ENCODE measurements at places on chromosomes 1 and 21.

DNA sequence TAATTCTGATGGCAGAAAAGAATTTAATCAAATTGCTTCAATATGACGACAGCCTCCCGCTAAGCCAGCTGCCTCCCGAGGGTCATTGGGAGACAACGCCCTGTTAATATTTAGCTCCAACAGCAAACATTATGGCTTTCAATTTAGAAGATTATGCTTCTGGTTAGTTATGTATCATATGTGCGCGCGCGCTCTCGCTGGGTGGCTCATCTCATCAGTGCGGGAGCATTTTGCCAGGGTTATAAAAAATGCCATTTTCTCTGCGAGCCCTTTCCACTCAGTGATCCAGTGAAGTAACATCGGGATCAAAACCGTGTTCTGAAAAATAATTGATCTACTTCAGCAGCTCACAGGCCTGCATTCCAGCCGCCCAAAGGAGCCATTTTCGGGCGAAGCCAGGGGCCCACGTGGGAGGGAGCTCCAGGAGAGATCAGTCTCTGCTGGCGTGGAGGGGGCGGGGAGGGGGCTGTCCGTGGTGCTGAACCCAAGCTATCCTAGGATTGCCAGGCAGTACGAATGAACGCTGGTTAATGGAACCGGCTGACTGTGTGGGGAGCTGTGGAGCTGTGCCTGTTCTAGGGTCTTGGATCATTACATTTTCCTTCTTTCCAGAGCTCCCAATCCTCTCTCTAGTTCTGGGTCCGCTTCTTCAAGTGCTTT, 219.1 kb upstream of the ZC3H12A start:
- DNase-seq, result no peak

- no peak for DNase-seq
Observed at GRCh38 chr21:31424058-31424457, 80.0 kb upstream of the TIAM1 start.

DNA sequence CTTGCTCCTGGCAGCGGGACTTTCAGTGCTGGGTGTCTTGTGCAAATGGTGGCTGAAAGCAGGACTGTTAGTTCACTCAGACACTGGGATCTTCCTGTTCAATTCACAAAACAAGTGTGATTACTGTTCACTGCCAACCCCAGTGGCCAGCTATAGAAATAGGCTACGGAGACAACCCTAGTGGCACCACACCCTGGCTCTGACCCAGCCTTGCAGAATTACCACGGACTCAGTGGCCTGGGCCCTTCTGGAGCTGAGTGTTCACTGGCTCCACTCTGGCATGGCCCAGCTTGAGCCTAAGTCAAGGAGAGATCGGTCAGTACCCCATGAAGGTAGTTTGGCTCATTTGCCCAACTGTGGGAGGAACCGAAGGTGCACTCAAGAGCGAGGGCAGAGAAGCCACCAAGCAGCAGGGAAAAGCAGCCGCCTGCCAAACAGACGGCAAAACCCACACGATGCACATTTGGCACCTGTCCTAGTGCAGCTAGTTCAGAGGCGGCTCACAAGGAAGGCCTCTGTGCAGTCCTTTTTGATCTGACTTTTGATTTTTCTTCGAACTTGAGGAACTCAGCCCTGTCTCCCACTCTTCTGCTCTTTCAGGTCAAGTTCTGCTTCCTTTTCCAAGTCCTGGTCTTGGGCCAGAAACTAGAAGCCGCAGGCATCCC, 5.9 kb downstream of the KIAA2013 start:
- no peak for DNase-seq

GRCh38 chr1:245500546-245500945, 345.8 kb downstream of the KIF26B start:
- no peak for DNase-seq

DNA sequence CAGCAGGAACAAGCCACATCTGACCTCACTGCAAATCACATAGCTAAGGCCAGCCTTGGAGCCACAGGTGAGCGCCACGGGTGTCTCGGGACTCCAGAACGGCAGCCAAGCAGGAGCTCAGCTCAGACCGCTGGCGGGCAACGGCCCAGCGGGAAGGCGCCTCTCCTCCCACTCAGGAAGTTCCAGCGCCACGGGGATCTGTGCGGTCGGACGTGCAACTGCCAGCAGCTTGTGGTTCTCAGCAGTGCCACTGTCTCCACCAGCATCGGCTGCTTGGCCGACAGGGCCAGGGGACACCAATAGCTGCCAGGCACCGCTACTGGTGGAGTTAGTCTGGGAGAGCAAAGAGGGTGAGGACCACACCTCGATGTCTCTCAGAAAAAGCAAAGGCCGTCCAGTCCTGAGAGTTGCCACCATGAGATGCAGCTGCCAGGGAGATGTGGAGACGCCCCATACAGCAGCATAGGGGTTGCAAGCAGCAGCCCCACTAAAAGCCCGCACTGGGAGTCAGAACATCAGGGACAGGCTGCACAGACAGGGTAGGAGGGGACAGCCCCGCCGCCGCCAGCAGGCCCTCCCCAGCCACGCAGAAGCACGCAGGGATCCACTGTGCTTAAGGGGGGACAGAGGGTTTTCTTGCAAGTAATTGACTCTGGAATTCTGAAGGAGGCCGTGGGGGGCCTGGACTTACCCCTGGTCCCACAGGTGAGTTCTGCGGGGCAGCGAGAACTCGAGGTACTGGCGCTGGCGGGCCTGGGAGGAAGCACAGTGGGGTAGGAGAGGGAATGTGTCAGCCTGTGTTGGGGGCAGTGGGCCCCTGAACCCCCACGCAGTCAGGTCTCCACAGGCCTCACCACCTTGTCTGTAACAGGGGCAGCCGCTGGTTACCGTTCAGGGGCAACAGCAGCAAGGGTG, 83.5 kb downstream of the NPHP4 start:
- no peak for DNase-seq

- no peak for DNase-seq
Observed at GRCh38 chr1:157652859-157653493, 47.6 kb downstream of the FCRL3 start.

DNA sequence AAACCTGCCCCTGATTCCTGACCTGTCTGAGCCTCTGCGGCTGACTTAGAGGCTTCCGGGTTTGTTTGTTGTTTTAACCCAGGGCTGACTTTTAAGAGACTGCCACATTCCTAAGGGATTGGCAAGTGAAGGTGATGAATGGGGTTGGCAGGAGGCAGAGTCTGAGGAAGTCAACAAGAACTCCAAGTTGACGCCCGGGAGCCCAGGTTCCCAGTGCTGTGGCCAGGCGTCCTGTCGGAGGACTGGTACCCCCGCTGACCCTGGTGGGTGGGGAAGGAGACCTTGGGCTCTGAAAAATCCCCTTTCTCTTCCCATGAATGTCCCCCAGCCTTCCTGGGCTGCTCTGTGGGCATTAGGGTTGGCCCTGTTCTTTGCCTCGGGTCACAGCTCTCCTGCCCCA, 19.7 kb upstream of the EPS8L3 start:
- no peak for DNase-seq

DNA sequence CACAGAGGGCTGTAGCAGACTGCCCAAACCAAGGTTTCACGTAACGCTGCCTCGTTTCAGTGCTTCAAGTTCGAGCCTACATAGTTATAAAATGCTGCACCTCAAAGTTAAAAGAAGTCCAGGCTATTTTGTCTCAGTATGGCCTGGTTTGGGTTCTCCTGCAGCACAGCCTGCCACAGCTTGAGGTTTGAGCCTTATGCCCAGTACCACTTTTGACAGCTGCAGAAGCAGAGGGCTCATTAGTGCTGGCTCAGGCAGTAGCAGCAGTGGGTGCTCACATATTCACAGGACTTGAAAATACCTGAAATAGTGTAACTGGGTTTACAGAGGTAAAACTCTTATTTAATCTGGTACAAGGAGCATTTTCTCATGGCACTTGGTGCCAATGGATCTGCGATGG, 15.3 kb downstream of the SPATA46 start:
- no peak for DNase-seq

DNA sequence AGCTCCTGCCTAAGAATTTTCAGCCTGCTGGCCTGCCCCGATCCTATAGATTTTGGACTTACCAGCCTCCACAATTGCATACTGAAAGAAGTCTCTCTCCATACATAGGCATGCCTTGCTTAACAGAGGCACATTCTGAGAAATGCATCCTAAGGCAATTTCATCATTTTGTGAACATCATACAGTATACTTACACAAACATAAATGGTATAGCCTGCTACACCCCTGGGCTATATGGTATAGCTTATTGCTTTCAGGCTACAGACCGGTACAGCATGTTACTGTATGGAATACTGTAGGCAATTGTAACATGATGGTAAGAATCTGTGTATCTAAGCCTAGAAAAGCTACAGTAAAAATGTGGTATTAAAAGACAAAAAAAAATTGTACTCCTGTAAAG, 174.7 kb downstream of the NRIP1 start:
- DNase-seq, result no peak

GRCh38 chr1:212451416-212452322, 18.9 kb downstream of the NENF start:
- DNase-seq, result no peak

DNA sequence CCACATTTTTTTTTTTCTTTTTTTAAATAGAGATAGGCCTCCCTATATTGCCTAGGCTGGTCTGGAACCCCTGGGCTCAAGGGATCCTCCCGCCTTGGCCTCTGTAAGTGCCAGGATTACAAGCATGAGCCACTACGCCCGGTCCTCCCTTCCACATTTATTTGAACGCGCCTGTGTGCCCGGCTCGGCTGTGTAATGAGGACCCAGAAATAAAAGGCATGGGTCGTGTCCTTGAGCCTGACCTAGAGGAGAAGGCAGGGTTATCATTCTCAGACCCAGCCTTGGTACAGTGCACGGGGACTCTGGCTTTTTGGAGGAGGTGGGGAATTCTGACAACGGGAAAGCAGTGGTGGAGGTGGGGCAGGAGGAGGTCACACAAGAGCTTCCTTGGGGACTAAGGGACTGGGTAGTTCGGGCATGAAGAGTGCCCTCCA, 841 bp downstream of the CENPF start:
- DNase-seq, result no peak

GRCh38 chr1:106836708-106837107, 219.8 kb upstream of the PRMT6 start:
- DNase-seq, result no peak

DNA sequence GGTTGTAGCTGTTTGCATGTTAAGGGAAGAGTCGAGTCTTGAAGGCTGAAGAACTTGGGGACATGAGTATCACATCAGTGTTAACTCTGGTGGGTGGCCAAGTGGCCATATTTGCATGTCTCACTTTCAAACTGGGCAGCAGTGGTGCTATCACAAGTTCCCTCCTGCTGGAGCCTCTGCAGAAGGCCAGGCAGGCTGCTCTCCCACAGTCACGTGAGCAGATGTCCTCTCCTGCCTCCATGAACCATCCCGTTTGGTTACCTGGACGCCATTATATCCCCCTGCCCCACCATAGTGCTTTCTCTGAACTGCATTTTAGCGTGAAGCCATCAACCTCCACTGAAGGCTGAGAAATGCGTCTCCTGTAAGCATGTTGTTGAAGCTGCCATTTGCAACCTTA, 205.1 kb upstream of the LMO4 start:
- DNase-seq, result no peak

- DNase-seq, result no peak
Observed at GRCh38 chr1:82695443-82695842, 894.7 kb downstream of the ADGRL2 start.

DNA sequence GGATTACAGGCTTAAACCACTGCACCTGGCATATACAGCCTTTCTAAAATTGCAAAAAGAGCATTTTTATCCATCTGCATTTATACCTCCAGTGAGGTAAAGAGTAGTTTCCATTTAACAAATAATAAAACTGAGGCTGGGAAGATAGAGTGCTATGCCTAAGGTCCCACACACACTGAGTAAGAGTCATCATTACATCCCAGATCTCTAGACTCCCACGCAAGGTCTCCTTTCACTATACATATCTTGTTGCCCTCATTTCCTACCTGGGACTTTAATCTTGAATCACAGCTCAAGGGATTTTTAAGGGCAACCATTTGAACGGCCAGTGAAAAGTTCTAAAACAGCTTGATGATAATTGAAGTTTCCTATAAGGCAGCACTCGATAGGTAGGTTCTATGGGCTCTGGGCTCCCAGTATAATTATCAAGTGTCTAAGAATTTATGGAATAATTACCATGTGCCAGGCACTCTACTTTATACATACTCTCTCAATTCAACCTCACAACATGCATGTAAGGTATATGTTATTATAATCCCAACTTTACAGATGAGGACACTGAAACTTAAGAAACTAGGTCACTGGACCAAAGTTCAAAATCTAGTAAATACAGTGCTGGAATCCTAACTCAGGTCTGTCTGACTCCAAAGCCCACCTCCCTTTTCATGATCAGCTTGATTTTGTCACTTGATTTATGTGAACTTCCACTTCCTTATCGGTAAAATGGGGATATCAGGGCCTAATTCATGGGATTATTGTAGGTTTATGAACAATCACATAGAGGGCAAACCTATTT, 23.3 kb upstream of the EPS15 start:
- no peak for DNase-seq

DNA sequence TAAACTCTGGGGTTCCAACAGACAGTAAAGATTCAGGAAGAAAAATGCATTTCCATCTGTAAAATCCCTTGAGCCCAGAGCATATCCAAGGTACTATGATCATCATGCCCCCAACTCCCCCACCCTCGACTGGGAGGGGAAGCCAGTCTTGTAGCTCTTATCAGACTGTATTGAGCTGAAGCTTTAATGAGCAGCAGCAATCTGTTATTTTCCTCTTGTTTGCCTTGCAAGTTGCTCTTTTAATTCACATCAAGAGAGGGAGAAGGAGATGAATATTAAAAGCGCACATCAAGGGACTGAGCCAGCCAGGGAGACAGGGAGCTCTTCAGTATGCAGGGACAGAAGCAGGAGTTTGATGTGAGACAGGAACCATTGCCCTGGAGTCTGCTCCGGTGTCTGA, 52.5 kb upstream of the KCNA3 start:
- DNase-seq, result no peak

- no peak for DNase-seq
Observed at GRCh38 chr1:215777370-215777925, 210.3 kb downstream of the KCTD3 start.

DNA sequence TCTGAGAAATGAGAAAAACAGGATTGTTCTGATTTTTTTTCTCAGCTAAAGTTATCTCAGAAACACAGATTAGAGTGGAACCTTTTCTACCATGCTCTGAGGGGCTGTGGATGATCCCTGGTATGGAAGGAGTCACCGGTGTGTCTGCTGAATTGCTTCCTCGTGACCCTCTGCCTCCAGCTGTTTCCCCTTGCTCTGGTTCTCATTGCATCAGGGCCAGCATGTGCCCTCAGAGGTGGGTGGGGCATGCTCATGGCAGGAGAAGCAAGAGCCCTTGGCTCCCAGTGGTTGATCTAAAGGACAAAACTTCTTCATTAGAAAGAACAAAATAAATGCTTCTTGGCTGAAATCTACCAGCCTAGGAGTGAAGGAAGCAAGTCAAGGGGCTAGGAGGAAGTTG, 183.2 kb upstream of the HMCN1 start:
- no peak for DNase-seq

GRCh38 chr1:9455487-9456234, 83.6 kb upstream of the SLC25A33 start:
- DNase-seq, result peak; percentile 62

- DNase-seq, result no peak
Observed at GRCh38 chr1:174469687-174470086, 21.9 kb downstream of the GPR52 start.

Data from effector CD4-positive, alpha-beta T cell (primary cell).